D341Med (cell line): ENCODE measurements at places on chromosomes 11 and 22.

- DNase-seq, result no peak
Measured at GRCh38 chr11:131916638-131917037, 546.2 kb downstream of the NTM start.

GRCh38 chr22:49738566-49738965 is 89.1 kb downstream of the BRD1 start:
- no peak for DNase-seq

- DNase-seq, result no peak
Measured at GRCh38 chr11:123260511-123261211, 65.6 kb upstream of the CLMP start.

- no peak for DNase-seq
Measured at GRCh38 chr11:35709376-35709775, 46.8 kb downstream of the TRIM44 start.

DNA sequence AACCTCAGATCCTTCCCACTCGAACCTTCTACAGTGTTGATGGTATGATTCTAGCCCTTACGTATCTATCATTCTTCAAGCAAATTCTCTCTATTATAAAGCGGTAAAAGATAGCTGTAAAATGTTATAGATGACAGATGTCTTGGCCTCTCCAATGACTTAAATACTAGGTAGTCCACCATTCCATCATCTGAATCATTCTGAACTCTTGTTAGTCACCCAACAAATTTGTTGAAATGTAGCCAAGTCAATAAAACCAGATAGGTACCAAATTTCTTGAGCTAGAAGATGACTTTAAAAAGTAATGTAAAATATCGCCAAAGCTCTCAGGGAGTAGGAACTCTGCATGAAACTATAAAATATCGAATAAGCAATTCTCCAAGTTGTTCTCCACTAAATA is 32.6 kb upstream of the PICALM start:
- no peak for DNase-seq

GRCh38 chr11:11592146-11592684 is 29.6 kb downstream of the GALNT18 start:
- no peak for DNase-seq

- DNase-seq, result no peak
Measured at GRCh38 chr11:105109855-105110687, 29.5 kb downstream of the CARD18 start.

DNA sequence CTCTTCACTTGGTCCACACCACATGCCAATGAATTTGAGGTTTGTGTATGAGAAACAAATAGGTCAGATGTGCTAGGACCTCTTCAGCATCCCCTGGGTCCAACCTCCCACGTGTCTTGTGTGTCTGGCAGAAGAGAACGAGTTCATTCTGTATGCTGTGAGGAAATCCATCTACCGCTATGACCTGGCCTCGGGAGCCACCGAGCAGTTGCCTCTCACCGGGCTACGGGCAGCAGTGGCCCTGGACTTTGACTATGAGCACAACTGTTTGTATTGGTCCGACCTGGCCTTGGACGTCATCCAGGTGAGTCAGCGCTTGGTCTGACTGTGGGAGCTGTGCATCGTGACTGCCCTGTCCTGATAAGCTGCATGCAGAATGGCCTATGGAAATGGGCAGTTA is 101.0 kb upstream of the SORL1-AS1 start:
- DNase-seq, result no peak
